ENCODE measurements at places on chromosomes 3 and 15.

DNA sequence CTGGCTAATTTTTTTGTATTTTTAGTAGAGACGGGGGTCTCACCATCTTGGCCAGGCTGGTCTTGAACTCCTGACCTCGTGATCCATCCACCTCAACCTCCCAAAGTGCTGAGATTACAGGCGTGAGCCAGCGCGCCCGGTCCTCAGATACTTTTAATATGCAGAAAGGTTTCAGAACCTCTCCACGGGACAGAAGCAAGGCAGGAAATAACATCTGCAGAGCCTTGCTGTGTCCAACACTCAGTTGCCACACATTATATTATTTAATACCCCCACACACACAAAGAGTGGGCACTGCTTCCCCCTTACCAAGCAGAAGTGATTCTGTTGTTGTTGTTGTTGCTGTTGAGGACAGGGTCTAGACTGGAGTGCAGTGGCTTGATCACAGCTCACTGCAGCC, 28.0 kb downstream of the OSBPL10 start:
- no peak for DNase-seq

DNA sequence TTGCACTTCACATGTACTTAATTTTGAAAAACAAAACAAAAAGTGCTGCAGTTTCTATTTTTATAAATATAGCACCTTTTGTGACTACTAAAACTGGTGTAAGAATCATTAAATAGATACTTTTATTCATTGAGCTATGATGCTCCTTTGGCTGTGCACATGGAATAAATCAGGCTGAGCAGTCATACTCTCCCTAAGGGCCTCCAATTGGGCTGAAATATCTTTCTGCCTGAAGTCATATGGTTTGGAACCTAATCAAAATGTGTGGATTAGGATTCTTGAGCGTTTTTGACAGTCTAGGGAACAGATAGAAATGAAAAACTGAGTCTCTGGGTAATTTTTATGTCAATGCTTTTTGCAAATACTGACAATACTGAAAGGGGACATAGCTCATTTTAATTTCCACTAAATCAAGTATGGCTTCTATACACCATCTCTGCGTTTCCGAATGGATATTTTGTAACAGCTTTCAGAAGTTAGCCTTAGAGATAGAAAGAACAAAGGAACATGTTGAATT, 392.2 kb upstream of the ROBO1 start:
- DNase-seq, result no peak

- no peak for DNase-seq
Measured at GRCh38 chr3:134992586-134992985, 197.5 kb downstream of the EPHB1 start.

GRCh38 chr3:175404621-175405020, 545.5 kb downstream of the NAALADL2 start:
- DNase-seq, result peak; percentile 68

DNA sequence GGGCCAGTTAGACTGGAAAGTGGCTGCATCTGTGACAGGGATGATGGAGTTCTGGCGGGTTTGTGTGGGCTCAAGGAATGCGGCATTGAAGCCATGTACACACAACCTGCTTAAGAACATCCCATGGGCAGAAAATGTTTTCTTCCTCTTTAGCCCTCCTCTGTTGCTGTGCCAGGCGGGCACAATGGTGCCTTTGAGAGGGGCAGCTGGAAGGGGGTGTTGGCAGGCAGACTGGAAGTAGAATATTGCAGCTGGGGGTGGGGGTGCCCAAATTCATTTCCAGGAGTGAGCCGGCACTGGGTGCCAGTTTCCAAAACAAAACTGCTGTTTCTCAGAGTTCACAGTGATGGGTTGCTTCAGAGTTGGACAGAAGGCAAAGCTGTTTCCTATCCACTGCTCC, 91.8 kb upstream of the ETV5 start:
- no peak for DNase-seq

GRCh38 chr3:20608054-20608738, 422.2 kb upstream of the SGO1 start:
- peak; percentile 3 for DNase-seq

GRCh38 chr15:68407141-68407885, 24.6 kb downstream of the ITGA11 start:
- peak; percentile 84 for DNase-seq
